ENCODE measurements at places on chromosomes 11 and 22.

DNA sequence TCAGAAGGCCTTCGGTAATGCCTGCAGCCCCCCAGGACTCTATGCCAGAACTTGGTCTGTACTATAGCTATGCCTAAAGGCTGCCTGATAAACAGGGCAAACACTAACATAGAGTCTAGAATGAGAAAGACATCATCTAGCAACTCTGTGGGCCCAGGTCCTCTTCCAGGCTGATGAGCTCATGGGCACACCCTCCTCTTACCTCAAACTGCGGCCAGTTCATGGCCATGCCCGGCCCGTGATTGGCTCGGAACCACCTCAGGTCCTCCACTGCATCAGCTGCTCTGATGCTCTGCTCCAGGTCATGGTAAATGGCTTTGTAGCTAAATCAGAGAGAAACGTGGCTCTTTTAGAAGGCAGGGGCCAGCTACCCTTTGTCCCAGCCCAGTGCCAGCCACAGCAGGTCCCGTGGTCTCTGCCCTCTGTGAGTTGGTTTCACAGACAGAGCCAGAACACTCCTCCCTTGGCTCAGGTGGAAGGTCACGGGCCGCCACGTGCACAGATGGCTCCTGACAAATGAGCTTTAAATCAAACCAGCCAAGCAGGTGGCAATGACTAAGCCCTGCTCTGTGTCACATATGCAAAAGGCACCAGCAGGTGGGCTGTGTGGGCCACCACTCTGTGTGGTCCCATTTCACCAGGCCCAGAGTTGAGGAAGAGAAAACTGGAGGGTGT is 25.0 kb upstream of the ARFGAP3 start:
- no peak for DNase-seq

- DNase-seq, result no peak
These were observed 4.6 kb upstream of the GALR3 start for GRCh38 chr22:37818409-37819104.

GRCh38 chr22:38965614-38966379 is 8.4 kb downstream of the APOBEC3A start:
- no peak for DNase-seq

- no peak for DNase-seq
These were observed 82.1 kb upstream of the WNT11 start for GRCh38 chr11:76288166-76288980.

GRCh38 chr11:111189466-111189865 is 56.1 kb upstream of the POU2AF2 start:
- DNase-seq, result no peak

- DNase-seq, result no peak
These were observed 128.5 kb downstream of the SLC1A2 start for GRCh38 chr11:35290876-35291275.

DNA sequence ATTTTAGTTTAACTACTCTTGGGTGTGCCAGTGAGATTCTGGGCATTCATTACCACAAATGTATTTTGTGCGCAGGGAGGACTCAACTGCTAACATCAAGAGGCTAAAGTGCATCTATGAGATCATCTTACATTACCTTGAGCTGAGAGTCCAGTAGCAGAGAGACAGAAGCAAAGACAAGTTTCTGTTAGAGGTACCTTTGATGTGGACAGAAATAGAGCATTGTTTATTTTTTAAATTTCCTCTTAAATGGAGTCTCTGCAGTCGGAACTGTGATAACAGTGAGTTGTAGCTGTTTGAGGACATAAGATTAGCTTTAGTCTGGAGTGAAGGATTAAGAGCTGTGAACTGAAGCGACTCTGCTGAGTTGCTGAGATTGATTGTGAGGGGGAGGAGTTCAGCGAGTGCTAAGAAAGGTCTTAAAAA is 297.0 kb downstream of the CADM1 start:
- no peak for DNase-seq

DNA sequence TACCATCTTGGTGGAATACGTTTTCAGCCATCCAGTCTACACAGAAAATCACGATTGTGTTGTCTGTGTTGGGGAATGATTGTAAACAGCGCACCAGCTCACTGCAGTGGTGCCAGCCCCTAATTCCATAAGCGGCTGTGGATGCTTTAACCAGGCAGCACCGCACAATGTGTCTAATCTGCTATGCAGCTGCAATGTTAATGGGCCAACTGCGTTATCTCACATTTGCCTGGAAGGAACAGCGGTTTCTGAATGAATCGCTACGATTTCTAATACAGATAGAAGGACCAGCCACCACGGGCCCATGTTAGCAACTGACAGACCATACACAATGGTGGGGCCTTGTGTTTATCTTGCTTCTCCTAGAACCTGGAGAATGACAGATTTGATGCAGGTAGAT is 384.5 kb upstream of the KIRREL3 start:
- DNase-seq, result no peak

- DNase-seq, result no peak
These were observed 32.2 kb upstream of the MYO18B start for GRCh38 chr22:25709758-25710157.

GRCh38 chr11:113248702-113249490 is 65.5 kb upstream of the TTC12 start:
- DNase-seq, result no peak

- DNase-seq, result no peak
These were observed 67.9 kb downstream of the CHRDL2 start for GRCh38 chr11:74663315-74663714.

DNA sequence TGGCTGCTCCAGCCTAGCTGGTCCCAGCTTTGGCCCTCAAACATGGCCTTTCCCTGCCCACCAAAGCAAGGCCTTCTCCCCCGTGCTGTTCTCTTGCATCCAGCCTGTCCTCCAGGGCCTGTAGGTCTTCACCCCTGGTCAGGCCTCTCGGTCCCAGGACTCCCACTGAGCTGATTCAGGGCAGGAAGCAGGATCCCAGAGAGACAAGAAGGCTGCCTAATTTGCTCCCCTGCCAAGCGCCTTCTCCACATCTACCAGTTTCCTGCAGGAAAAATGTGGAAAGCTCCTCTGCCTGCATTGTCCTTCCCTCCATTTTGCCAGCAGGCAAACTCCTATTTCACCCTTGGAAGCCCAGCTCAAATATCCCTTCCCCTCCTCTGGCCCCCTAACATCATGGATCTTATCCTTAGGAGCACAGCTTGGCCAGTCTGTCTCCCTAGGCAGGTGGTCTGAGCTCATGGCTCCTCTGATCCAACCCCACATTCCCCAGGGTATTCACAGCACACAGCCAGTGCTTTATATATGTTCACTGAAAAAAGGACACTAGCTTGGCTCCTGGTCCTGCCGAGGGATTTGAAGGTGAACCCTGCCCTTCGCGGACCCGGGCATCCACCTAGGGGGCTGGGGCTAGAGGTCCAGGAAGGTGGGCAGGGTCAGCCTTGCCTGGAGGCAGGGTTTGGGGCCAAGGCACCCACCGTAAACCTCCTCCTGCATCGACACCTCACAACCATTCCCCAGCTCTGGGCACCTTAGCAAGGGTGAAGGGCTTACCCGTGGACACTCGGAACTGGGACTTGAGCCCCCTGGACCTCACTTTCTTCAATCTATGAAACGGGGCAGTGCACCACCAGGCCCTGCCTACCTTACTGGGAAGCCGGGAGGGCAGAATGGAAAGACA is 968 bp downstream of the RHBDD3 start:
- DNase-seq, result no peak

GRCh38 chr22:29840498-29840897 is 2.4 kb upstream of the ASCC2 start:
- DNase-seq, result no peak

GRCh38 chr11:87128372-87128771 is 90.6 kb downstream of the TMEM135 start:
- DNase-seq, result no peak

DNA sequence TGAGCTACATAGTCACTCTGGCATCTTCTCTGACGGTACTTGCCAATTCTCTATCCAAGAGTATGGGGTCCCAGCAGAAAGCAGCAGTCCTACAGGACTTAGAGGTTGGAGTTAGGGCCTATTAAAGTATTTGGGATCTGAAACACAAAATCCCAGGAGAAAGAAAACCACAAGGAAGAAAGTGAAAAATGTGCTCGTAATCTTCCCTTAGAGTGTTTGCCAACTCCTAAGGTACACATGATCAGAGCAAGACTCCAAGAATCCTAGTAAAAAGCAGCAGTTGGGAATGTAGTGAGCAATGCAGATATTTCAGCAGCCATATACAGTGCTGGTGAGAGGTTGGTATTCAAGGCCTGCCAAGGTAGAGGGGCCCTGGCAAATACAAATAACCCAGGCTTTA is 71.6 kb downstream of the EXT2 start:
- DNase-seq, result no peak

- DNase-seq, result no peak
These were observed 21.8 kb downstream of the MCAM start for GRCh38 chr11:119295178-119295577.

GRCh38 chr11:37967635-37968034 is 1369.6 kb upstream of the RAG2 start:
- DNase-seq, result no peak

GRCh38 chr11:9616858-9617257 is 43.4 kb downstream of the WEE1 start:
- no peak for DNase-seq

DNA sequence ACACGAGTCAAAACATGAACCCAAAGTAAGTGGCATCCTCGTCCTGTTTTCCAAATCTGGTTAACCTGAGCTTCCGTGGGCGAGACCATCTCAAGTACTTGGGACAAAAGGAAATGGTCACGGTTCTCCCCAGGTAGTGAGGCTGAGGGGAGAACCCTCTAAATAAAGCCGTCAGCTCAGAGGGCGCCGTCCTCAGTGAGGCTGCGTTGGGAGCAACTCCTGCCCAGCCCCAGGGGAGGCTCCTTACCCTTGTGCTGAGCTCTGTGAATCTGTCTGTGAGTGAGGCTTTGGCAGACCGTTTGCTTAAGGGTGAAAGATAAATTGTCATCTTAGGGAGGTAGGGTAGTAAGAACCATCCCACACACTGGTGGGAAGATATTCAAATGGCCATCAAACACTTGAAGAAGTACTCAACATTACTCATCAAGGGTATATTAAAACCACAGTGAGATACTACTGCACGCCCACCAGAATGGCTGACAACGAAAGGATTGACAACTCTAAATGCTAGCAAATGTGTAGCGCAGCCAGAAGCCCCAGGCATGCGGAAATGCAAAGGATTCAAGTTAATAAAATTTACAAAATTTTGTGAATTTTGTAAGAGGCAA is 321.0 kb downstream of the TBC1D22A start:
- no peak for DNase-seq

DNA sequence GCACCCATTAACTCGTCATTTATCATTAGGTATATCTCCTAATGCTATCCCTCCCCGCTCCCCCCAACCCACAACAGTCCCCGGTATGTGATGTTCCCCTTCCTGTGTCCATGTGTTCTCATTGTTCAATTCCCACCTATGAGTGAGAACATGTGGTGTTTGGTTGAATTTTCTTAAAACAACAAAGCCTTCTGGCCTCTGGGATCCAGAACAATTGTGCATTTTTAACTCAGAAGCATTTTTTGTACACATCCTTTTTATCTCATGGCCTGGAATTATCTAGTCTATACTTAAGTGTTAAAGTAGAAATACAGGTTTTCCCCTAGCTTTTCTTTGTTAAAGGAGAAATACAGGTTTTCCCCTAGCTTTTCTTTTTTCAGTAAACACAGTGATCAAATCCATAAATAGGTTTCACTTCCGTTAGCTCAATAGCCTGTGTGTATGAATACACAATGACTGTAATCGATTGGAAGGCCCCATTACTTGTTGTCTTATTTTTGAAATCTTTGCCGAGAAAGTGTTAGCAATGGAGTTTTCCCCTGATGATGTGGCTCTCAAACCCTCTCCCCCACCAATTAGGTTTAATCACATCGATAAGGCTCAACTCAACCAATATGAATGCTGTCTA is 125.6 kb upstream of the PITPNB start:
- DNase-seq, result no peak

DNA sequence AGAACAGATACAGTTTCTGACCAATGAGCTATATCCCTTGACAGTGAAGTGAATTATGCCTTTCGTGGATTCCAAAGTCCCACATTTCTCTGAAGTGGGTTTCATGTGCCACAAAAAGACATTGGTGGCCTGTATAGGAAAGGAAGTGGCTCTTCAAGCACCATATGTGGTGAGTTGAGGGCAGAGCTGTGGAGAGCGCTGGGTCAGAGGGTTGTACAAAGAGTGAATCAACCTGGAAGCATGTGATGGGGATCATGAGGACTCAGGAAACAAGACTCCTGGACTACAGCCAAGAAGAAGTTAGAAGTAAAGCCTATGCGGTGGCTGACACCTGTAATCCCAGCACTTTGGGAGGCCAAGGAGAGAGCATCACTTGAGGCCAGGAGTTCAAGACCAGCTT is 579 bp upstream of the SLC5A4 start:
- DNase-seq, result no peak

- DNase-seq, result no peak
These were observed 376.5 kb downstream of the NXPE2 start for GRCh38 chr11:115054570-115055538.

DNA sequence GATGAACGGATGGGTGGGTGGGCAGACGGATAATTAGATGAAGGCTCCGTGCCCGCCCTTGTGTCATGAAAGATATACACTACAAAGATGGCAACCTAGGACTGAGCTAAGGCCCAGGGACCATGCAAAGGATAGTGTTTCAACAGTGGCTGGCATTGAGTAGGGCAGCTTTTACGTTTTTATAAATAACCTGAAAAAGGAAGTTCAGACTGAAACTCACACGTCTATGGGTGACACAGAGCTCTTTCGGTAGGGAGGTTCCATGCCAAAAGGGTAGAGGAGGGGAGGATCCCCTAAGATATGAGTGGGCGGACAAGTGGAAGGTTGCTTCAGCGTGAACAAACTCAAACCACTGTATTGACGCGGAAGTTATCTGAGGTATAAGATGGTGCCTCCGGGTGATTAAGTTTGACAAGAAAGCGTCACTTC is 90.5 kb downstream of the UBASH3B start:
- DNase-seq, result no peak

DNA sequence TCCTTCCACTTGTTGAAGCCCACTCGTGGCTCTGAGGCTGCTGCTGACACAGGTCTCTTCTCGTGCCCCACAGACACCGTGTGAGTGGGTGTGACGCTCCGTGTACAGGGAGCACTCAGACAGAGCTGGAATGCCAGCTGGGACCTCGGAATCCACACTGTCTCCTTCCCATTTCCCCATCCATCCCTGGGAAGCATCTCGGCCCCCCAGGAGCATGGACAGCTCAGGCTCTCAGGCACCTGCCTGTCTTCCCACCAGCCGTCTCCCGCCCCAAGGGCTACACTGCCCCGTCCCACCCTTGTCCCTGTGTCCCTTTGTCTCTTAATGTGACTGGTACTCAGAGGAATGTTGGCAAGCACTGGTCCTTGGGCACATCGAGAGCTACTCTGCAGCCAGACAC is 63.8 kb downstream of the ARHGAP8 start:
- no peak for DNase-seq

DNA sequence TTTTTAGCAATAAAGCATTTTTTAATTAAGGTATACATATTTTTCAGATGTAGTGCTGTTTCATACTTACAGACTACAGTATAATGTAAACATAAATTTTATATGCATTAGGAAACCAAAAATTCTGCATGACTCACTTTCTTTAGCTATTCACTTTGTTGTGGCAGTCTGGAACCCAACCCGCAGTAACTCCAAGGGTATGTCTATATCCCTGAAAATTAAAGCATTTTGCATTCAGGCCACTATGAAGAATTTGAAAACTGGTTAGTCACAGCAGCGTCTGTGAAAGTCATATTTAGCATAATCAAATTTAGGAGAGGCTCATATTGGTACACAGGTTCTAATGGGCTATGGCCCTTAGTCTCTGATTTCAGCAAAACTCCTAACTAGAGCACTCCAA is 46.8 kb downstream of the BBOX1 start:
- no peak for DNase-seq

All from cortex of kidney (tissue), 1 donor.